ENCODE measurements at places on chromosomes 1 and 21.

GRCh38 chr1:47745715-47746609 is 251.2 kb downstream of the TRABD2B start:
- DNase-seq: no peak

- DNase-seq: no peak
These were observed 204.7 kb upstream of the EDN2 start for GRCh38 chr1:41689139-41689538.

GRCh38 chr21:34795175-34795547 is 126.4 kb downstream of the CLIC6 start:
- no peak for DNase-seq

GRCh38 chr1:156104861-156105832 is 9.4 kb upstream of the LMNA start:
- DNase-seq: no peak

DNA sequence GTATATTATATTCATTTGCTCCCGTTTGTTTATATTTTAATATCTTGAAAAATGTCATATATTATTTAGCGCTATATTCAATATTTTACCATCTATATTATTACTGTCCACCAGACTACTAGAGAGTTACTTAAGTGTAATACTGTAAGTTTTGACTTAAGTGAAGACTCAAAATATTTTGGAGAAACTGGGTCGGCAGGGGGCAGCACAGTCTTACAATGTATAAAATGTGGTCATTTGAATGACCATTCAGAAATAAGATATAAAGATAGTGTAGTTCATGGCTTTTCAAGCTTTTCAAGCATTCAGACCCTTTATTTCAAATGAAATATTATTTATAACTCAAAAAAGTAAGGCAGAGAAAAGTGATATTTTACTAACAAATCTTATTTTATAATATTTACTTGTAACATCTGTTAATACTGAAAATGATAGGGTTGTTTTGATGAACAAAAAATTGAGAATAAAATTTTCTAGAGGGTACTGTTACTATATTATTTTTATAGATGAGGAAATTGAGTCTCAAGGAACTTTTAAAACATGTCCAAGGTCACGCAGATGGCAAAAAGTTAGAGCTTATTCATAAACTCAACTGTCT is 89.0 kb upstream of the SERTAD4 start:
- peak; percentile 23 for DNase-seq

DNA sequence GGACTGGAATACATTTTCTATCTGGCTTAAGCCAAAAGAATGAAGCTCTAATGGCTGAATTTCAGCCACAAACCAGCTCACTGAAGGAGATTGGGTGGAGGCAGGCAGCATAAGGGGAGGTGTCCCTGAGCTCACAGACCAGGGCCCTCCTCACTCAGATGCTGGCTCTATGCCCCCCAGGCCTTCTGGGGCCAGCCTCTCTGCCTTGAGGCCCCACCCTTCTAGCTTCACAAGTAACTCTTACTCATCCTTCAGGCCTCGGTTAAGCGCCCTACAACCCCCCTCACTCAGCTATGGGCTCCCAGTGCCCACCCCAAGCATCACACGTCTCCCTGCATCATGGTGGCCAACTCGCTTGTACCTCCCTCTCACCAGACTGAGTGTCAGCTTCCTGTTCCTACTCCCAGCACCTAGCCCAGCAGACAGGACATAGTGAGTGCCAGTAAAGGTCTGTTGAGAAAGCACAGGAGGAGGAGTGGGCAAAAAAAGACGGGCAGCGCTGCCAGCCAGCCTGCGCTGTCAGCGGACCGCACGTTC is 40.8 kb upstream of the GPR157 start:
- DNase-seq: no peak

- no peak for DNase-seq
These were observed 112.2 kb upstream of the GJB5 start for GRCh38 chr1:34642679-34643078.

DNA sequence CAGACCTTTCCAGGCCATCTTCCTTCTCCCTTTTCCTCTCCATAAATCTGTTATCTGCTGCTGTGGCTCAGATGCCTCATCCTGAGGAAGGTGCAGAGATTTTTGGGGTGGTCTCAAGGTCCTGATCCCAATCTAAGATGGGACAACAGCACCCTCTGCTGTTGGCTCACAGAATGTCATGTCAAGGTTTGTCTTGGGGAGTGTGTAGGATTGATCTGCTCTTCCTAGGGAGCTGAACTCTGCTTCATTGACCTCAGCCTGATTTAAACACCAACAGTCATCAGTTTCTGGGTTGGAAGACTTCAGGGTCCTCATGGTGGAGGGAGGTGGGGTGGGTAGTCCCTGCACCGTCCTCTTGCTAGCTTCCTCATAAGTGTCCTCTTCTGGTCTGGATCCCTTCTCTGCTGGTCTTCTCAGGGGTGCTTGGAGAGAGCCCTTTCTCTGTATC is 62.8 kb upstream of the LAX1 start:
- DNase-seq: peak; percentile 54

DNA sequence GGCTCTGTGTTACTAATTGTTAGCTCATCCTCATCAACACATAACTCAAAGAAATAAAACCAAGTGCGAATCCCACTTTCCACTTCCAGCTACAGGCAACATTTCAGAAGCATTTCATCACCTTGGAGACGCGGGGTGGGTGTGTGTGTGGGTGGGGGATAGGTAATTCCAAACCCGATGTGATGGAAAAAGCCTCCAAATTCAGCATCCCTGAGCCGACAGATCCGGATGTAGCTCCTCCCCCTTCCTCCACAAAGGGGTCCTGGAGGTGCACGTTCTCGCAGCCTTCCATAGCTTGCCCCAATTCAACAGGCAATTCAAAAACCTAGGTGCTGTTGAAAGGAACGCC is 486 bp downstream of the HSPA13 start:
- DNase-seq: no peak

DNA sequence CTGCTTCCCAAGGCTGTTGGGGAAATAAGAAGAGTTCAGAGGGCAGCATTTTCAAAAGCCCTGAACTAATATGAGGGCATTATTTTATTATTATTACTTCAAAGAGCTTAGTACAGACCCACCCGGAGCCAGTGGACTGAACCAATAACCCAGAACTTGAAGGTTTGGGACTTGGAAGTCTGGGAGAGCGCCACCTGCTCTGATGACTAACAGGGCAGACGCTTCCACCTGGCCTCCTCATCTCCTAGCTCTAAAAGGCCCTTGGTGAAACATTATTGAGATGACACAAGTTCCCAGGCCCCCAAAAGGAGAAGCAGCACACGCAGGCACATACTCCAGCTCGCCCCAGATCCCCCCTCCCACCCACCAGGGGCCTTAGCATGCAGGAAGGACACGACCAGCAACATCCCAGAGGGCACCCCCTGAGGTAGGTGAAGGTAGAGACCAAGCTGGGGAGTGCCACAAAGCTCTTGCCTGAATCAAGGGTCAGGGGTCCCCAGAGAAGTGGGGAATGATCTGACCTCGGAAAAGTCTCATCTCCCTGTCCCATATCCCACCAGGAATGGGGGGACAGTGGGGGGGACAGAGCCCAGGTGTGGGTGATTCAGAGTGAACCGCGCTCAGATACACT is 1.3 kb downstream of the DLGAP3 start:
- no peak for DNase-seq

- DNase-seq: no peak
These were observed 26.1 kb downstream of the RCAN3 start for GRCh38 chr1:24528744-24529143.

DNA sequence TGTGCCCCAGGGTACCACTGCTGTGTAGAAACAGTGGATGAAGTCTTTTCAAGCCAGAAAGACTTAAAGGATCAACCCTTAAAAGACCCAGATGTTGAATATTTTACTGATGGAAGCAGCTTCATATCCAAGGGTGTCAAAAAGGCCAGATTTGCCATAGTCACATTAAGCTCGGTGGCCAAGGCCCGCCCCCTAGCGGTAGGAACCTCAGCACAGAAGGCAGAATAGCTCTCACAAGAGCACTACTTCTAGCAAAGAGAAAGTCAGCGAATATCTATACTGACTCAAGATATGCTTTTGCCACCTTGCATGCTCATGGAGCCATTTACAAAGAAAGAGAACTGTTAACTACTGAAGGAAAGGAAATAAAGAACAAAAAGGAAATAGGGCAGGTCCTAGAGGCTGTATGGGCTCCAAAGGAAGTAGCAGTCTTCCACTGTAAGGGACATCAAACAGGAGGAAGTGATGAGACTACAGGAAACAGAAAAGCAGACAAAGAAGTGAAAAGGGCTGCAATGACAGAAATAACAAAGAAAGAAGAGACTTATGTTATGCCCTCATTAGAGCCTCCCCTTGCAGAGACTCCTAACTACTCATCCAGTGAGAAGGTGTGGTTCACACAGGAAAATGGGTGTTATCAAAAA is 90.5 kb downstream of the LIPI start:
- DNase-seq: peak; percentile 7

GRCh38 chr1:224287714-224288113 is 42.3 kb downstream of the NVL start:
- DNase-seq: no peak

DNA sequence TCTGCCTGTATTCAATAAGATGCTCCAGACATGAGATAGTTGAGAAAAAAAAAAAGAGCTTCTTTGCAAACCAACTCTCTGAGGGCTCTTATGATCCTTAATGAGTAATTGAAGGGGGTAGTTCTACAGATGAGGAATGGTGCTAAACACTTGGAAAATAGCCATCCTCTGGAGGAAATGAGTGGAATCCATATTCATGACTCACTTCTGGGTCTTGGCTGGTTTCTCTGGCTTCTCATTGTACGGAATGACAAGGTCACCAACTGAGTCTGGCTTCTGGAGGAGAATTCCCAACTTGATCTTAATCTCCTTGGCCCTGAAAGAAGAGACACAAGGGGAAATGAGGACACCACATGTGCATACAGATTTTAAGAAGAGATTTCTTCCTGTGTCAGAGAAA is 34.7 kb downstream of the RGS5 start:
- no peak for DNase-seq

- DNase-seq: no peak
These were observed 3.7 kb downstream of the KNCN start for GRCh38 chr1:46547481-46548383.

- no peak for DNase-seq
These were observed 39.6 kb upstream of the IRF2BP2 start for GRCh38 chr1:234649432-234650081.

GRCh38 chr1:113872219-113872935 is 865 bp upstream of the PTPN22 start:
- DNase-seq: no peak

DNA sequence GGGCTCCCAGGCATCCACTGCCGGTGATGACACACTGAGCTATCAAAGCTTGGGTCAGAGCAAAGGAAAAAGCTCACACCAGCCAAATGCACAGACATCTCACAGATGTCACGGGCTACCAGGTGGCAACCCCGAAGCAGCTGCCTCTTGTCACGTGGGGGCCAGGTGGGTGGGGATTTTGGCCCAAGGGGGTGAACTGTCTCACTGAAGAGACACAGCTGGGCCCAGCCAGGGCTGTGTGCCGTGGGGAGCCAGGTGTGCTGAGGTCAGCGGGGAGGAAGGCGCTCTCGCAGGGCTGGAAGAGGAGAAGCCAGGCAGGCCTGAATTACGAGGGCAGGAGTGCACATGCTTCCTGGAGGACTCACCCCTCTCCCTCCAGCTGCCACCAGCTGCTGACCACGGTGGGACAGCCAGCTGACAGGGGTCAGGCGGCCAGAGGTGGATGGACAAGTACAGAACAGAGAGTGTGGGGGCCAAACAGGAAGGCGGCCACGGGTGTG is 32.4 kb downstream of the KCNN3 start:
- DNase-seq: no peak

All from activated CD8-positive, alpha-beta memory T cell treated with anti-CD3 and anti-CD28 coated beads for 48 hours (primary cell).